ENCODE measurements at places on chromosomes 7 and 10. TPM values are rescaled to one million over a fixed set of nuclear protein-coding genes. Genes with fewer than 3 reads are reported as not detected.
A peak's percentile ranks its signal among the peaks of the same experiment; 100 is the strongest.

Gene SSC4D
- total RNA-seq = 1.7 TPM

DNA sequence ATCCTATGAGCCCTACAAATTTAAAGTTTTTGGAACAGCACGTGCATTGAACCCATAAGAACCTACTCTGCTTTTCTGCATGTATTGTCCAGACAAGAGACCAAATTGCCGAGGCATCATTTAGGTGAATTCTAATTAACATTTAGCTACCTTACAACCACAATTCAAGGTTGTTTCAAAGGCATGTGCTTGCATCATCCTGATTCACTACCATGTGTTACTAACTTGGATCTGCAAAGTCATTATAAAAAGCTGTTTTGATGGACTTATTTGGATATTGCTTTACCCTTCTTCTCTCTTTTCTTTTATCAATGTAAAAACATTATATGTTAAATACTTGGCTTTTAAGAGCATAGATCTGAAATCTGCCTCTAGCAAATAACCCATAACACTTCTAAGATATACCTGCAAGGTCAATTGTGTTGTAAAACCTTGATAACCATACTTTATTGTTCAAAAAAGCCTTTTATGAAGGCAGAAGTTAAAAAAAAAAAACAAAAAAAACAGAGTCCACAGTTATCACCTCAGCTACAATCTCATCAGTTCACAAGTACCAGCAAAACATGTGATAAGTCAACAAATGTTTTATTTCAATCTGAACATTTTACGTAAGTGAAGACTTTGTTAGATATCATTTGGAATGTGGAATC lies 51.9 kb downstream of the CFTR start:
- H3K27me3 ChIP-seq = no peaks in the 10 kb centered on the region
- no peaks in the 10 kb centered on the region for H3K4me1 ChIP-seq
- no peak overlapping the region for H3K27ac ChIP-seq
- no peaks in the 10 kb centered on the region for H3K36me3 ChIP-seq

GRCh38 chr10:101660256-101660655 lies 34.7 kb downstream of the FBXW4 start:
- DNase-seq = no peak
- H3K36me3 ChIP-seq = peaks cover 96% of the 10 kb centered on the region
- H3K27ac ChIP-seq = no peak overlapping the region
- H3K4me3 ChIP-seq = no peak overlapping the region

- H3K27ac ChIP-seq = peak within 1 kb of the TSS; percentile 89
- peak; percentile 80 for DNase-seq
Measured at GRCh38 chr10:30059209-30060107, at the start of gene JCAD. TSS of gene JCAD (minus strand) at chr10:30059586. CDS start at chr10:30047812, 11,774 bp downstream.

- H3K36me3 ChIP-seq = peaks cover 58% of the 10 kb centered on the region
- H3K27me3 ChIP-seq = no peaks in the 10 kb centered on the region
- no peak for DNase-seq
- peak overlapping the region; percentile 83 for H3K4me3 ChIP-seq
- peaks cover 53% of the 10 kb centered on the region for H3K4me1 ChIP-seq
Measured at GRCh38 chr7:26197153-26198115, 3.1 kb downstream of the HNRNPA2B1 start.

- no peaks in the 10 kb centered on the region for H3K36me3 ChIP-seq
- peak overlapping the region; percentile 10 for H3K4me3 ChIP-seq
- peak overlapping the region; percentile 89 for H3K27ac ChIP-seq
- H3K4me1 ChIP-seq = peaks cover 31% of the 10 kb centered on the region
- H3K27me3 ChIP-seq = peaks cover 10% of the 10 kb centered on the region
Measured at GRCh38 chr10:30055226-30055662, 4.1 kb downstream of the JCAD start.

- no peak overlapping the region for H3K27ac ChIP-seq
- H3K4me1 ChIP-seq = no peaks in the 10 kb centered on the region
- H3K27me3 ChIP-seq = no peaks in the 10 kb centered on the region
- no peak for DNase-seq
Measured at GRCh38 chr10:69303632-69304051, 25.3 kb downstream of the HK1 start.

DNA sequence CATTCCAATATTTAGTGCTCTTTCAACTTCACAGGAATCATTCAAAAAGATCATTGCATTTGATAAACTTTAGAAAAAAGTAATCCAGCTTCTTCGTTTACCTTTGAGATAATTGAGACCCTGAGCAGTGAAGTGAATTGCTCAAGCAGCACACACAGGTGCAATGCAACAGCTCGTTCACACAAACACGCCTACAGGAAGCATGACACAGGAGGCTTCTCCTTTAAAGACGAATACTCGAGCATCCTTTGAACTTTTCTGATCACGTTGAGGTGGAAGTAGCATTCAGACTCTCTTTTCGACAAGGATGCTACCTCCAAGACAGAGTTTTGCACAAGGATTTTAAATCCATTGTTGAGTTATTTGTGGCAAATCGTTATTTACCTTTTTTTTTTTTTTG lies 18.0 kb upstream of the RSU1 start:
- DNase-seq = no peak
- H3K4me3 ChIP-seq = no peak overlapping the region
- H3K27ac ChIP-seq = no peak overlapping the region
- H3K4me1 ChIP-seq = peaks cover 4% of the 10 kb centered on the region
